ENCODE measurements at places on chromosomes 16 and 17. TPM values are rescaled to one million over a fixed set of nuclear protein-coding genes. Genes with fewer than 3 reads are reported as not detected.

NQO1 gene
- total RNA-seq = 36.6 TPM

PRCD gene
- not detected for total RNA-seq

CD300LF gene
- total RNA-seq = not detected

ZNF19 gene
- total RNA-seq = 2.8 TPM

KRT24 gene
- total RNA-seq = not detected

TMUB2 gene
- total RNA-seq = 31.1 TPM

ADAT1 gene
- total RNA-seq = 47.8 TPM

TMEM100 gene
- total RNA-seq = not detected

SLC9A5 gene
- 3.3 TPM for total RNA-seq

PYY gene
- total RNA-seq = not detected

ATP2C2 gene
- total RNA-seq = not detected

ALOXE3 gene
- not detected for total RNA-seq

EFCAB13 gene
- 3.8 TPM for total RNA-seq

NT5M gene
- 6.6 TPM for total RNA-seq

CCR7 gene
- total RNA-seq = 111 TPM

GAS7 gene
- 0.18 TPM for total RNA-seq

MMP25 gene
- 75.1 TPM for total RNA-seq

XYLT1 gene
- total RNA-seq = 47.7 TPM

HOXB13 gene
- total RNA-seq = not detected

CLEC10A gene
- total RNA-seq = not detected

ALOX15B gene
- not detected for total RNA-seq

ABCA5 gene
- total RNA-seq = 14.5 TPM

ARL5C gene
- not detected for total RNA-seq

SLC22A31 gene
- 2.5 TPM for total RNA-seq

P2RX1 gene
- total RNA-seq = 2.0 TPM

CACNB1 gene
- total RNA-seq = 19.0 TPM

PAQR4 gene
- total RNA-seq = 49.9 TPM

KIF19 gene
- total RNA-seq = 0.50 TPM

Measured in T-helper 2 cell treated with Interferon-gamma antibody and Interleukin-4, amounts not matched to agents 100 ng/mL and 5 ng/mL, for 36 hours (primary cell).